ENCODE measurements at places on chromosomes 11 and 22.

DNA sequence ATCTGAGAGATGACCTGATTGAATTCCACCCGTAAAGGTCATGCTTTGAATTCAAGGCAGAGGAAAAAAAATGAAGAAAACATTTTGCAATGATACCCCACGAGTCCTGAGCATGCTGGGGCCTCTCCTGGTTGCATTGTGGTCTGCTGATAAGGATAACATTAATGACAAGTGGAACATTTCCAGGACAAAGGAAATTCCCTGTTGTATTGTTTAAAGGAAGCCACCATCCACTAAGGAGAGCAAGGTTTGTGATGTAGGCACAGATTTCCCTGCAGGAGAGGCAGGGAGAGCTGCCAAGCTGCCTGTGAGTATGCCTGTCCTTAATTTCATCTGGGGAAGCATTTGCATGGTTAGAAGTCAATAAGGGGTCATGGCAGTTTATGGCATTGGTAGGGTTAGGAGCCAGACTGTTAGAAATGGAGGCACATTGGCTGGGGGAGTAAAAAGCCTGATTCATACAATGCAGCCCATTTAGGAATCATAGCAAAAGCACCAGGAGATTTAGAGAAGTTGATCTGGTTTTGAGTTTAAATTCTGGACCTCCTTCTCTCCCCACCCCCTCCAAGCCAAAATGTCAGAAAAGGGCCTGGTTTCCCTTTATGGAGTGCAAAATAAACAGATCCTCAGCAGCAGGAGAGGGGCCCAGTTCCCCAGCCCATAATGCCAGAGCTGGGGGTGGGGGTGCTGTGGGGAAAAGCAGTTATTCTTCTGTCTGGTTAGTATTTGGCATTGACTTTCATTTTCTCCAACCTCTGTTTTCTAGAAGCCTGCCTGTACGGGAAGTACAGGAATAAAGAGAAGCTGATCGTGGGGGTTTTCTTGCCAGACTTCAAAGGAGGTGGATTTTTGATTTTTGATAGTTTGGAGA is 22.1 kb downstream of the FLI1 start:
- DNase-seq = peak; percentile 47

GRCh38 chr11:46693597-46694012 is 6.8 kb downstream of the ARHGAP1 start:
- DNase-seq = no peak

DNA sequence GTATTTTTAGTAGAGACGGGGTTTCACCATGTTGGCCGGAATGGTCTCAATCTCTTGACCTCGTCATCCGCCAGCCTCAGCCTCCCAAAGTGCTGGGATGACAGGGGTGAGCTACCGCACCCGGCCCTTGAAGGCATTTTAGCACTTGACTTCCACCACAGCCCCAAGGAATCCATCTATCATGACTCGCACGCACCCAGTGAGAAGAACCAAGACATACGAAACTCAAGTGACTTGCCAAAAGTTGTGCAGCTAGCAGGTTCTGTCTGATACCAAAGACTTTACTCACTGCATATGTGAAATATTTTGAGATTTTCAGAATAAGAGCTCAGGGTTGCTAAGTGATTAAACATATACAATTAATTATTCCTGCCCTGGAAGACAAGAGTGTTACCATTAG is 21.0 kb downstream of the FLI1 start:
- DNase-seq = peak; percentile 95

- no peak for DNase-seq
Observed at GRCh38 chr11:33933602-33934001, 41.7 kb upstream of the LMO2 start.

- DNase-seq = no peak
Observed at GRCh38 chr11:14041040-14041439, 78.5 kb downstream of the SPON1 start.

DNA sequence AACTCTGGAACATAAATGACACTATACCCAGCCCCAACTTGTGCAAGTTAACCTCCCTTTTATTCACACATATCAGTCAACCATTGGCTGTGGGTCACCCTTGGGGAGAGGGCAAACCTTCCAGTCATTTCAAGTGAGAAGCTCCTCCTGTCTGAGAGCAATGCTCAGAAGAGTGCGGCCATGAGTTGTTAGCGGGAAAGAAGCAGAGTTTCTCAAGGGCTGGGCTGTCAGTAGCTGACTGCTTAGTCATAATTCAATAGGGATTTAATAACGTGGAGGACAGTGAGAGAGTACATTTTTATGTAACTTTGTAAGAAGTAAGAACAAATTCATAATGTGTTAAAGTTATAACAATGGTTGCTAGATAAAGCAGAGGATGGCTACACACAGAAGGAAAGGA is 5.1 kb downstream of the PATE2 start:
- DNase-seq = no peak

GRCh38 chr22:22019659-22020424 is 37.3 kb upstream of the TOP3B start:
- no peak for DNase-seq

- DNase-seq = no peak
Observed at GRCh38 chr11:119612814-119613213, 116.2 kb downstream of the NECTIN1 start.

- DNase-seq = no peak
Observed at GRCh38 chr22:17396516-17396915, 27.3 kb downstream of the CECR2 start.

- peak; percentile 85 for DNase-seq
Observed at GRCh38 chr11:111870886-111871692, at the start of gene ALG9. ALG9 (minus strand) TSS chr11:111871581; CDS start chr11:111871482, 99 bp downstream.

DNA sequence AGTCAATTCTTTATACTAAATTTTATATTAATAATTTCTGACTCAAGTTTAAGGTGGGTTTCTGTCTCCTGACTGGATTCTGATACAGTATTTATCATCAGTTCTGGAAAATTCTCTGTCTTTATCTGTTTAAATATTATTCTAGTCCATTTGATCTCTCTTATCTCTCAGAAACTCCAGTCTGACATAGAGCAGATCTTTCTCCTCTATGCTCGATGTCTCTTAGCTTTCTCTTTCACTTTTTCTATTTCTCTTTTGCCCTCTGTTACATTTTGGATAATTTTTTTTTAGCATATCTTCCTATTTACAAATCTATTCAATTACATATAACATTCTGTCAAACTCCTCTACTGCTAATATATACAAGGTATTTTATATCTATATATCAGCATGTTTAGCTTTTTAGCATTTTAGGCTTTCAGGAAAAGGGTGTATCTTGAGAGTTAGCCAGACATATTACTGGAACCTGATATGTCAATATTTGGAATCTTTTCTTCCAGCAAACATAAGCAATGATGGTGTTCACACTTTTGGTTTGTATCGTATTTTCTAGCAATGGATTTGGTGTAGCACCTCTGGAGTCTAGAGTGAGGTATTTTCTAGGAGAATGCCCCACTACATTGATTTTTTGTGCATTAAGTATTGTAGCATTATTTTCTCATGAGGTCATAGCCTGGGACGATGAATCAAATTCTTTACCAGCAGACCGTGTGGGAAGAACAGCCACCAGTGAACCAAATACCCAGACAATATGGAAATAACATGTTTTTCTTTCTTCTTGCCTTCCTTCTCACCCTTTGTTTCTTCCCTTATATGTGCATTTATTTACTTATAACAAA is 4.1 kb upstream of the NNMT start:
- peak; percentile 83 for DNase-seq

- DNase-seq = peak; percentile 29
Observed at GRCh38 chr11:133947321-133947756, 9.4 kb downstream of the IGSF9B start.

DNA sequence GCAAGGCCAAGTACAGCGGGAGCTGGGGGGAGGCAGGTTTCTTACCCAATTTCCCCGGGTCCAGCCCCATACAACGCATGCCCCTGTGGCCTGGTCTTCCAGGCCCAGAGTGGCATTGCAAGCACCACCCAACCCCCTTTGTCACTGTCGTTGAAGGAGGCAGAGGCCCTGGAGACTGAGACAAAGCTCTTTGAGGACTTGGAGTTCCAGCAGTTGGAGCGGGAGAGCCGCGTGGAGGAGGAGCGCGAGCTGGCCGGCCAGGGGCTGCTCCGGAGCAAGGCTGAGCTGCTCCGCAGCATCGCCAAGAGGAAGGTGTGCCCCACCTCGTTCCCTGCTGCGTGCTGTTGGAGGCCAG is 27.8 kb downstream of the PHLDB1 start:
- DNase-seq = no peak

DNA sequence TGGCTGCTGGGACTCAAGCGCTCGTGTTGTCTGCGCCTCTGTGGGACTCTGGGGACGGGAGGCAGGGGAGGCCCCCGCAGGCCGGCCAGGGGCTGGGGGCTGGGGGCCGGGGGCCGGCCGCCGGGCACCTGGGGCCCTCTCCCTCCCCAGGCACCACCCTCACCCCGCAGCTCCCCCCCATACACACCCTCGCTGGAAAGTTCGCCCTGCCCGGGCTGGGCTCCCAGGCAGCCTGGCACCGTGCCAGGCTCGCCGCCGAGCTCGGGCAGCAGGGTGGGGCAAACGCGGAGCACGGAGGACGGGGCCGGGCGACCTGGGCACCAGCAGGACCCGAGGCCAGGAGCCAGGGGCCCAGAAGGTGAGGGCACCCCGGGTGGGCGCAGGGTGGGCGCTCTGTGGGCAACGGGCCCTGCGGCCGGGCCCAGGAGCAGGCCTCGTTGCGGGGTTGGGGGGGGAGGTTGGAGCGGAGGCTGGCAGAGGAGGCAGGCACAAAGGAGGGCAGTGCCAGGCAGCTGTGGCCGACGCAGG is 76.7 kb upstream of the WNT7B start:
- no peak for DNase-seq

DNA sequence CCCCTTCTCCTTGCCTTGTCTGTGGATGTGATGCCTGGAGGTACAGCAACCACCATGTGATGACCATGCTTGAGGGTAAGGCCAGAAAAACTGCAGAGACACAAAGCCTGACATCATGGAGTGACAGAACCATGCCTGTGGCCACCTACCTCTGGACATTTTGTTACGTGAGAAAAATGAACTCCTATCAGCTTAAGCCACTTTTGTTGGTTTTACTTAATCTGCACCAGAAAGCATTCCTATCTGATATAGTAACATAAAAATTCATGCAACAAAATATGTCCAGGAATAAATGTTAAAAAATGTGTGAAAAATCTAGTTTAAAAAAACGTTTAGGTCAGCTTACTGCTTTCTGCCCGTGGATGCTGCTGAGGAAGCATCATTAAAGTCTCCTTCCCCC is 42.6 kb upstream of the P4HA3 start:
- DNase-seq = peak; percentile 24

DNA sequence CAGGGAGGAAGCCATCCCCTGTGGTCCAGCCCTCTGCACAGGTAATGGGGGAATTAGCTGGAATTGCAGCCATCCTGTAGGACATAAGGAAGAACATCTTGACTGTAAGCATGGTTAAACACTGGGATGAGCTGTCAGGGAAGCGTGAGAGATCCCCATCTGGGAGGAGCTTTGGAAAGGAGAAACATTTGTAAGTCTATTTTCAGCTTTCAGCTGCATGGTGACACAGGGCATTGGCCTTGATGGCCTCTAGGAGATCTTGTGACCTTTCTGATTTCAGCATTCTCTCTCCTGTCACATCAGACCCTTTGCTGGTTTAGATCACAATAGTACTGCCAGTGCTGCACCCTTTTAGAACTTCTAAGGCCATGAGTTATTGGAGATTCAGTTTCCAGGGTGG is 47.1 kb downstream of the BCR start:
- no peak for DNase-seq

DNA sequence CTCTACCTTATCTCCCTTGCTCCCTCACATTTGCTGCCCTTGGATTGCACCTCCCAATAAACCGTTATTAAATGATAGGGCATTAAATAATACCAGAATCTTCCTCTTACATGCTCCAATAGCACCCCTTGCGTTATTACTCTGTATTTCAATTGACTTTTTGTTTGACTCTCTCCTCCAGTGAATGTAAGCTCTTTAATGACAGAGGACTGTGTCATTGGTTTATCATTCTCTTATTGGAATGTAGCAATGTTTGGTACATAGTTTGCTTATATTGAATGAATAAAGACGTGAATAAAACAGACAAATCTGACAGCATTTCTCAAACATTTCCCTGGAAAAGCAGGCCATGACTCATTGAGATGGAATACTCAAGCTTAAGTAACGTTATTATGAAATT is 8.7 kb upstream of the MPEG1 start:
- peak; percentile 39 for DNase-seq

- DNase-seq = no peak
Observed at GRCh38 chr22:42078469-42079318, 806 bp upstream of the SMDT1 start.

DNA sequence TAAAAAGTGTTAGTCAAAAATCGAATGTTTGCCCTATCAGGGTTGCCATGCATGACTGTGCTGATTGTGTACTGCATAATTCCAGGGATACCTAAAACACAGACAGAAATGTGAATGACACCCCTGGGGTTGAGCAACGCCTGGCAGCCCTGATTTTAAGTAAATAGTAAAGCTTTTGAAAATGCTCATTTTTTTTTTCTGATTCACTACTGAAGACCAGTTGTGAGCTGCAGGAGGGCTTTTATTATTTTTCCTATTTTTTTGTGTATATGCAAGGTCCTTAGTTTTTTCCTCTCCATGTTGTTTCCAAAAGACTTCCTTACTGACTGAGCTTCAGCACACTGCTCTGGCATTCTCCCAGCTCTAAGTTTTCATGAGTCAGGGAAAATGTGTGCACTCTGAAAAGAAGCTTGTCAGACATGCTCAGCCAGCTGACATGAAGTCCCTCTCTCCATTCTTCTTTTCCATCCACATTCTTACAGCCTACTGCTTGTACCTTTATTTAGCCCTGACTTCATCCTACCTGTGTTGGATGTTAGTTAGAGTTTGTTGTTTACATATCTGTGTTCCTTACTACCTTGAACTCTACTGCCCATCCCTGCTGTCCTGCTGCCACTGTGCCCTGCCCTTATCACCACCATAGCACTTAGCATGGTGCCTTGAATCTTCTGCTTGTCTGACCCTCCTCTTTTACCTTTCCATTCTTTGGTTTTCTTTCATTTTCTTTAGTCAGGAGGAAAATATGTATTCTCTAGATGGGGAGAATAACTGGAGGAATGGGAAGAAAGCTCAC is 79.5 kb downstream of the HORMAD2 start:
- DNase-seq = peak; percentile 75

DNA sequence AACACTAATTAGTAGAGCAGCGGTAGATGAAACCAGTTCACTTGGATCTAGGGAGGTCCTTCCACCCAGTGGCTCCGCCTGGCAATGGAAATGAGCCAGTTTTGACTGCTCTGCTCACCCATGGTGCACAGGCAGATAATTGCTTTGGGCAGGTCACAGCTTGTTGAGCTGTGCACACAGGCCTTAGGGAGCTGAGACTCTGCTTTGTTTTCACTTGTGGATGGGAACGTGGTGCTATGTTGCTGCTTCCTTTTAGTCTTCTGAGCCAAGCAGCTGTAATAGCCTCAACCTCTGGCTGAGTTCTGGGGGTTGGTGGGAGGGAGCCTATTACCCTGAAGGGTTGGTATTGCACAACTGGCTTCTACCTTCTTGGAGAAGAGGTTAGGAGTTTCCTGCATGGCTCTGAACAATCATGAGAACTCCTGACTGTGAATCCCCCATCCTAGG is 262.3 kb upstream of the MTNR1B start:
- no peak for DNase-seq
